ENCODE measurements at places on chromosomes 1 and 21. TPM values are rescaled to one million over a fixed set of nuclear protein-coding genes. Genes with fewer than 3 reads are reported as not detected.

Gene PHACTR4
- total RNA-seq: 21.5 TPM

DNA sequence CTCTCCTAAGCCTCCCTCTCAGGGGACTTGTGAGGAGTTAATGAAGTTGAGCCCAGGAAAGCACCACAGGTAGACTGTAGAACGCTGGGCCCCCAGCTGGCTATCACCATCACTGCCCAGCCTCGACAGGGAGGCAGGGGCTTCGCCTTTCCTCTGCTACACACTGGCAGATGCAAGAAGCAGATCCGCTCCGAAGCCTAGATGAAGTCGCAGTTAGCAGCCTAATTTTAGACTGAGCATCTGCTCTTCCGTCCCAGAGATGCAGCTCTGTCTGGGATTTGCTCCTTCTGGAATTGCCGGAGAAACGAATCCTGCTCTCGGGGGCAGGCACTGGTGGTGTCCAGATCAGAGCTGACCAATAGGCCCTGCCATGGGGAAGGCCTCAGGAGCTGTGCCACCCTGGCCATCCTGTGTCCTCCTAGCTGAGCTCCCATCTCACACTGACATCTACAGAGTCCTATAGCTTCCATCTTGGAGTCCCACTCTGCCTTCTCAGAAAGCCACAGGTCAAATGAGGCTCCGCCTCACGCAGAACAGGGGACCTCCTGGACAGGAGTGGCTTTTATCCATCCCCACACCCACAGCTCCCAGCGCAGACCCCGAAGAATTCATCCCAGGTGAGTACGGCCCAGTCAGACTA lies 186.8 kb upstream of the EDN2 start:
- H3K27me3 ChIP-seq: no peaks in the 10 kb centered on the region
- H3K27ac ChIP-seq: peak overlapping the region; percentile 12
- peaks cover 16% of the 10 kb centered on the region for H3K4me1 ChIP-seq
- no peaks in the 10 kb centered on the region for H3K36me3 ChIP-seq

- no peaks in the 10 kb centered on the region for H3K27me3 ChIP-seq
- peak overlapping the region; percentile 17 for H3K27ac ChIP-seq
- H3K4me1 ChIP-seq: peaks cover 16% of the 10 kb centered on the region
- no peak overlapping the region for H3K4me3 ChIP-seq
- DNase-seq: no peak
These were observed 29.6 kb downstream of the B3GALT2 start for GRCh38 chr1:193156822-193157142.

GRCh38 chr1:199931666-199932377 lies 95.7 kb upstream of the NR5A2 start:
- no peaks in the 10 kb centered on the region for H3K4me1 ChIP-seq
- H3K27ac ChIP-seq: no peak overlapping the region
- DNase-seq: no peak
- H3K4me3 ChIP-seq: no peak overlapping the region
- H3K36me3 ChIP-seq: no peaks in the 10 kb centered on the region

DNA sequence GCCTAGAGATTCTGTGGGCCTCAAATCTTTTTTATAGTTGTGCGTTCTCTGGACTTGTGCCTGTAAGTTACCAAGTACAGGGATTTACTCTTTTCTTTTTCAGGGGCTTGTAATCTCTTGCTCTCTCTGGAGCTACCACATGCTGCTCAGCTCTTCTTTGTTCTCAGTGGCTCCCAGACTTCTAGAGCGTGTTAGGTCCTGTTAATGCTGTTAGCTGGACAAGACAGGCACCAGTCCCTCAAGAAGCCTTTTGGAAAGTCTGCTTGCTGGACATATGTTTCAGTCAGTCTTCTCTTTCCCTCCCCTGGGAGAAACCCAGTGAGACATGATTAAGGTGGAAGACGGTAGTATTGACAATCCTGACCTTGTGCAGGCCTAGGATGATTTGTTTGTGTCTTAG lies 29.4 kb downstream of the KCNK2 start:
- H3K4me3 ChIP-seq: no peak overlapping the region
- no peak for DNase-seq
- no peaks in the 10 kb centered on the region for H3K36me3 ChIP-seq
- no peak overlapping the region for H3K27ac ChIP-seq
- H3K4me1 ChIP-seq: no peaks in the 10 kb centered on the region
- H3K27me3 ChIP-seq: no peaks in the 10 kb centered on the region

Gene CAMK2N1
- total RNA-seq: 38.5 TPM

GRCh38 chr1:53645690-53646078 lies 93.3 kb downstream of the GLIS1 start:
- no peak for DNase-seq
- H3K36me3 ChIP-seq: no peaks in the 10 kb centered on the region
- no peak overlapping the region for H3K27ac ChIP-seq
- H3K4me3 ChIP-seq: no peak overlapping the region
- peaks cover 16% of the 10 kb centered on the region for H3K4me1 ChIP-seq
- no peaks in the 10 kb centered on the region for H3K27me3 ChIP-seq

- H3K27ac ChIP-seq: no peak overlapping the region
- DNase-seq: no peak
- no peaks in the 10 kb centered on the region for H3K36me3 ChIP-seq
- H3K27me3 ChIP-seq: no peaks in the 10 kb centered on the region
These were observed 4.6 kb downstream of the MPZ start for GRCh38 chr1:161304927-161305866.

GRCh38 chr1:220879076-220879508 lies at the start of gene HLX:
Gene HLX (plus strand): TSS chr1:220879443. CDS start chr1:220879858, 415 bp downstream.
- peak within 1 kb of the TSS; percentile 64 for H3K4me3 ChIP-seq
- DNase-seq: peak; percentile 59
- peaks cover 96% of the 10 kb centered on the region for H3K27me3 ChIP-seq
- H3K27ac ChIP-seq: peak within 1 kb of the TSS; percentile 18
- peaks cover 40% of the 10 kb centered on the region for H3K4me1 ChIP-seq
- H3K36me3 ChIP-seq: no peaks in the 10 kb centered on the region

DNA sequence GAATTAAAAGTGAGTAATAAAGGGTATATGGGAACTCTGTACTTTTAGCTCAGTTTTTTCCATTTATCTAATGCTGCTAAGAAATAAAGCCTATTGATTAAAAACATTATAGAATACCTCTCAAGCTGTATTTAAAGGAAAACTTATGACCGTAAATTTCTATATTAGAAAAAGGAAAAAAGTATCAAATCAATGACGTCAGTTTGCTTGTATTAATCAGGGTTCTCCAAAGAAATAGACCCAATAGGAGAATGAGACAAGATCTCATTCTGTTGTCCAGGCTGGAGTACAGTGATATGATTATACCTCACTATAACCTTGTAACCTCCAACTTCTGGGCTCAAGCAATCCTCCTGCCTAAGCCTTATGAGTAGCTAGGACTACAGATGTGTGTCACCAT lies 15.4 kb upstream of the LRIF1 start:
- no peak overlapping the region for H3K27ac ChIP-seq
- no peak for DNase-seq
- no peaks in the 10 kb centered on the region for H3K4me1 ChIP-seq
- H3K4me3 ChIP-seq: no peak overlapping the region

DNA sequence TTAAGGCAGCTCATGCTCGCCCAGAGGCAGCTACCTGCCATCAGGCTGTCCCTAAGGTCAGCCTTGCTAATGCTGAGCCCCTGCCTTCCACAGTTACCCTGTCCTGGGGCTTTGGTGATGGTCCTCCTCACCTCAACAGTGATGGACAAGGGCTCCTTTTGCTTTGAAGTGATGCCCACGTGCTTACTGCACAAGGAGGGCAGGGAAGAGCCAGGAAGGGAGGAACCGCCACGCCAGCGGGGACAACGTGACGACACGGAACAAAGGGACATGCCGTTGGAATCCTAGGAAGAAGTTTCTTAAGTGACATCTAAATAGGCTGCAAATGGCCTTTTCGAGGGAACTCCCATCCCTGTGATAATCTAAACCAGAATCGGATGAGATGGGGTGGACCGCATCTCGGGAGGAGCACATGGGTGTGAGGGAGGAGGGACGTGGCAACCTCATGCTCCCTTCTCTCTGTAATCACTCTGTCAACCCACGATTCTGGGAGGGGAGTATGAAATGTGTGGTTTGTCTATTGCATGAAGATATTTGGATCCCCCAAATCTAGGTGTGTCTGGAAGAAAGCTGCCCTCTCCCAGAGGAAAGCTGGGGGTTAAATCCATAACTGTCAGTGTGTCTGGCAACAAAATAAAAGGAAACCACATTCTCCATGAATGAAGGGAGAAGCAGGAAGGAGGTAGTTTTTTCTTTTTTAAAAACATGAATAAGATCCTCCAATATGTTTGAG lies 110.9 kb upstream of the IRF2BP2 start:
- H3K4me3 ChIP-seq: no peak overlapping the region
- H3K27ac ChIP-seq: peak overlapping the region; percentile 96
- no peaks in the 10 kb centered on the region for H3K36me3 ChIP-seq
- H3K4me1 ChIP-seq: peaks cover 88% of the 10 kb centered on the region
- H3K27me3 ChIP-seq: no peaks in the 10 kb centered on the region

- no peak overlapping the region for H3K27ac ChIP-seq
- H3K27me3 ChIP-seq: no peaks in the 10 kb centered on the region
- no peak overlapping the region for H3K4me3 ChIP-seq
- no peak for DNase-seq
- H3K36me3 ChIP-seq: no peaks in the 10 kb centered on the region
- peaks cover 7% of the 10 kb centered on the region for H3K4me1 ChIP-seq
These were observed 193.8 kb downstream of the LYPLAL1 start for GRCh38 chr1:219367496-219367895.

DNA sequence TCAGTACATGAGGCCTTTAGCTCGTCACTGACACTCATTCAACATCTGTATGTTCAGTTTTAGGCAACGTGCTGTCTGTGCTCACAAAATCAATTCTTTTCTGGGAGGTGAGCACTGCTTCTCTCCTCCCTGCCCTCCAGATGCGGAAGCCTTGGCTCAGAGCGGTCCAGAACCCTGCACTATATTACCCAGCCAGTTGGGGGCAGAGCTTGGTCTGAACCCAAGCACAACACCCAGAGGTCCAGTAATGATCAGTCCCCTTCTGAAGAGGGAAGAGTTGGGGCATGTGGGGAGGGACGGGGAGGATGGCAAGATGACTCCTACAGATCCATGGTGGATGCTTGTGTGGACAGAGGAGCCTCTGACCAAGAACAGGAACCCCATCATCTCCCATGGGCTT lies 5.6 kb upstream of the DSCAM start:
- no peak overlapping the region for H3K4me3 ChIP-seq
- no peaks in the 10 kb centered on the region for H3K36me3 ChIP-seq
- peaks cover 15% of the 10 kb centered on the region for H3K27me3 ChIP-seq

GRCh38 chr1:32447469-32448185 lies 17.2 kb upstream of the ZBTB8B start:
- H3K27me3 ChIP-seq: no peaks in the 10 kb centered on the region
- peak; percentile 62 for DNase-seq
- no peaks in the 10 kb centered on the region for H3K4me1 ChIP-seq
- peak overlapping the region; percentile 67 for H3K27ac ChIP-seq

Gene SYPL2
- total RNA-seq: 2.0 TPM

Gene RPTN
- not detected for total RNA-seq

DNA sequence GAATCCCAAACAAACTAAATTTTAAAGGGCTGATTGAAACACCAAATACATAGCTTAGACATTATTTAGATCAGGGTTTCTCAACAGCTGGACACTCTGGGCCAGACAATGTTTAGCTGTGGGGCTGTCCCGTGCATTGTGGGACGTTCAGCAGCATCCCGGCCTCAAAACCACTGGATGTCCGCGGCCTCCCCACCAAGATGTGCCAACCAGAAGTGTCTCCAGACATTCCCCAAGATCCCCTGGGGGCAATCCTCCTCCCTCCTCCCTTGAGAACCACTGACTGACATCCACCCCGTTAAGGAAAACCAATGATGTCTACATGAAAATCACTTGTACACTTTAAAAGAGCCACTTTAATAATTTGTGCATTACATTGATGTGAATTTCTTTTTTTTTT lies 38.4 kb downstream of the CLSTN1 start:
- no peaks in the 10 kb centered on the region for H3K4me1 ChIP-seq
- no peaks in the 10 kb centered on the region for H3K36me3 ChIP-seq
- DNase-seq: no peak
- no peak overlapping the region for H3K4me3 ChIP-seq
- no peaks in the 10 kb centered on the region for H3K27me3 ChIP-seq
- H3K27ac ChIP-seq: no peak overlapping the region

DNA sequence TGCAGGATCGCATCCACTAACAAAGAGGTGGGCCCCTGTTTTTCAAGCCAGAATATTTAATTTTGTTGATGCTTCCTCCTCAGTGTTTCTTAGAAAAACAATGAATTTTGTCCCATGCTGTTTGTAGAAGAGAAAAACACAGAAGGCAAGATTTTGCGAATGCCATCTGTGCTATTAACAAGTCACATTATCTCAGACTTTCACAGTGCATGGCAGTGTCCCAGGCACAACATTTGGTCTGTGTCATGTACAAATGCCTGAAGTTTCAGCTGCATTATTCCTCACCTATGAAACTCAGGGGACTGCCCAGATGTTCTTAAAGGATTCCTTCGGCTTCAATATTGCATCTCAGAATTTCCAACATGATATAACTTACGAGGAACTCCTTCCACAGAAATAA lies 99.6 kb upstream of the ZC3H11B start:
- H3K27ac ChIP-seq: no peak overlapping the region
- no peaks in the 10 kb centered on the region for H3K36me3 ChIP-seq
- no peak overlapping the region for H3K4me3 ChIP-seq
- DNase-seq: no peak
- H3K27me3 ChIP-seq: no peaks in the 10 kb centered on the region
- no peaks in the 10 kb centered on the region for H3K4me1 ChIP-seq

GRCh38 chr1:55348356-55348755 lies 133.2 kb upstream of the USP24 start:
- no peak for DNase-seq
- H3K4me3 ChIP-seq: no peak overlapping the region
- no peak overlapping the region for H3K27ac ChIP-seq
- no peaks in the 10 kb centered on the region for H3K36me3 ChIP-seq
- H3K27me3 ChIP-seq: no peaks in the 10 kb centered on the region

DNA sequence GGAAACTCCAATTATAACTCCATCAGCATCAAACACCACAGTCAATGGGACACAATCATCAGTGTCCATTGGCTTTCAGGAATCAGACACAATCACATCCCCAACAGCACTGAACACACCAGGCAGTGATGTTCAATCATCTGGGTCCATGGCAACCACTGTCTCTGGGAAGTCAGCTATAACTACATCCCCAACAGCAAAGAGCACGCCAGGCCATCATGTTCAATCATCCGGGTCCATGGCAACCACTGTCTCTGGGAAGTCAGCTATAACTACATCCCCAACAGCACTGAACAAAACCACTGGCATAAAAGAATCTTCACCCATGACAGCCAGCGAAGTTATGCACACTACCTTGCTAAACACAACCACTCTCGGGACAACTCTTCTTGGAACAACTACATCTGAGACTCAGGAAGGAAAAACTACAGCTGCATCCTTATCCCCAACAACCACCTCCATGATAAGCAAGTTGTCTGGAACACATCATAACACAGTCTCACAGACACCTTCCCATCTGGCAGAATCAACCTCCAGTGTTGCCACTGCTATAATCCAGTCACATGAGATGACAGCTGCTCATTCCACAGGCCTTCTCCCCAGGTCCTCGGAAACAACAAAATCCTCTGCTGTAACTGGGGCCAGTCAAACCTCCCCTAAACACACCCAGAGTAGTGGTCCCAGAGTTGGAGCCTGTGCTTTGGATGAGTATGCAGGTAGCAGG lies 19.9 kb downstream of the CATSPER4 start:
- no peak overlapping the region for H3K27ac ChIP-seq
- no peaks in the 10 kb centered on the region for H3K36me3 ChIP-seq
- DNase-seq: no peak
- H3K4me1 ChIP-seq: no peaks in the 10 kb centered on the region

GRCh38 chr1:43871181-43871910 lies 62.3 kb upstream of the ARTN start:
- no peak overlapping the region for H3K4me3 ChIP-seq
- DNase-seq: no peak
- no peaks in the 10 kb centered on the region for H3K27me3 ChIP-seq

- H3K4me1 ChIP-seq: no peaks in the 10 kb centered on the region
- DNase-seq: no peak
These were observed 117.9 kb downstream of the AKT3 start for GRCh38 chr1:243731974-243732625.
